Fibroblast of skin of left biceps (primary cell): ENCODE measurements at places on chromosomes 11 and 22.

DNA sequence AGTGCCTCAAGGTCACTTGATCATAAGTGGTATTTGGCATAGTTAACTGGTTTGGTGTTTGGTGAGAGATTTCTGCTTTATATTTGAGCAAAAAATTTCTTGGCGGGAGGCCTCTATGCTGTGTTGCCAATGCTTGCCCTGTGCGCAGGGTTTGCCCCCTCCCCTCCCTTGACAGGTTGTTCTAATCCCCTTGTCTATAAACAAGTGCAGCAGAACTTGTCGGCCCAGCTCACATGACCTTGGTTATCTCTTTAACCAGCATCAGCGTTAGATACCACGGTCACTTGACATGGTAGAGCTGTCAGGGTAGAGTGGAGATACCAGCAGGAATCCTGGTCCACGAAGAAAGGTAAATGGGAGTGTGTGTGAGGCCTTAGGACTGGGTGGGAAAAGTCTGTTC lies 35.6 kb downstream of the MARK2 start:
- no peak for DNase-seq

GRCh38 chr11:10366568-10367331 lies 61.9 kb downstream of the ADM start:
- peak; percentile 80 for DNase-seq

GRCh38 chr11:70270877-70271648 lies 573 bp downstream of the PPFIA1 start:
- no peak for DNase-seq

DNA sequence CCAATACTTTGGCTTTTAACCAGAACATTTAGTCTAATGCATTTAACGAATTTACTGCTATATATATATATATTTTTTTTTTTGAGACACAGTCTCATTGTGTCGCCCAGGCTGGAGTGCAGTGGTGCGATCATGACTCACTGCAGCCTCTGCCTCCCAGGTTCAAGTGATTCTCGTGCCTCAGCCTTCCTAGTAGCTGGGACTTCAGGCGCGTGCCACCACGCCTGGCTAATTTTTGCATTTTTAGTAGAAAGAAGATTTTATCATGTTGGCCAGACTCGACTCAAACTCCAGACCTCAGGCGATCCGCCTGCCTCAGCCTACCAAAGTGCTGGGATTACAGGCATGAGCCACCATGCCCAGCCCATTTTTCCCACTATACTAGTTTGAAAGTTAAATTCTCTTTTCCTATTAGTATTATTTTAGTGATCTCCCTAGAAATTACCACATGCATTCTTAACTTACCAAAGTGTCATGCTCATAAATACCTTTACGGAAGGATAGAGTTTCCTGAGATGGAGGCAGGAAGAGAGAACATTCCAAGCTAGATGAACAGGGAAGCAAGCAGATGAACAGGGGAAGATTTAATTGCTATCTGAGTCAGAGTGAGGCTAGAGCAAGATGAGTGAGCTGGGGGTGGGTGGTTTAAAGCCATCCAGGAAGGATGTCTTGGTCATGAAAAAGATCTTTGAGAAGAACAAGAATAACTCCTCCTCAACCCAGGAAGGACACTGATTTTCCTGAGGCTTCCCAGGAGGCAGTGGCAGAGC lies 4.4 kb upstream of the PGAP2 start:
- DNase-seq, result no peak

- DNase-seq, result no peak
These were observed 788.3 kb downstream of the TBC1D22A start for GRCh38 chr22:47550524-47551430.

DNA sequence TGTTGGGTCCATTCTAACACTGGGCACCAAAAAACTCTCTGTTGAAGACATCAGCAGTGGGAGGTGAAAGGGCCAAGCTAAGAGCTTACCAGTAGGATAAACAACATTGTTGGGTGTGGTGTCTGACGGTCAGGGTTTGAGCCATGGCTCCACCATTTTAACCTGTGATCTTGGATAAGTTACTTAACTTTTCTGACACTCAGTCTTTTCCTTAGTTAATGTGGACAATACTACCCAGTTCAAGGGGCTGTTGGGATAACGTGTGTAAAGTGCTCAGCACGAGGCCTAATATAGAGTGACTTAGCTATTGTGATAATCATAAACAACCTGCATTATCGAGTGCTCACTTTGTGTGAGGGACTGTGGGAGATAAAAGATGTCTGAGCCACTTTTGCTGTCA lies 6.1 kb downstream of the UCP3 start:
- no peak for DNase-seq

DNA sequence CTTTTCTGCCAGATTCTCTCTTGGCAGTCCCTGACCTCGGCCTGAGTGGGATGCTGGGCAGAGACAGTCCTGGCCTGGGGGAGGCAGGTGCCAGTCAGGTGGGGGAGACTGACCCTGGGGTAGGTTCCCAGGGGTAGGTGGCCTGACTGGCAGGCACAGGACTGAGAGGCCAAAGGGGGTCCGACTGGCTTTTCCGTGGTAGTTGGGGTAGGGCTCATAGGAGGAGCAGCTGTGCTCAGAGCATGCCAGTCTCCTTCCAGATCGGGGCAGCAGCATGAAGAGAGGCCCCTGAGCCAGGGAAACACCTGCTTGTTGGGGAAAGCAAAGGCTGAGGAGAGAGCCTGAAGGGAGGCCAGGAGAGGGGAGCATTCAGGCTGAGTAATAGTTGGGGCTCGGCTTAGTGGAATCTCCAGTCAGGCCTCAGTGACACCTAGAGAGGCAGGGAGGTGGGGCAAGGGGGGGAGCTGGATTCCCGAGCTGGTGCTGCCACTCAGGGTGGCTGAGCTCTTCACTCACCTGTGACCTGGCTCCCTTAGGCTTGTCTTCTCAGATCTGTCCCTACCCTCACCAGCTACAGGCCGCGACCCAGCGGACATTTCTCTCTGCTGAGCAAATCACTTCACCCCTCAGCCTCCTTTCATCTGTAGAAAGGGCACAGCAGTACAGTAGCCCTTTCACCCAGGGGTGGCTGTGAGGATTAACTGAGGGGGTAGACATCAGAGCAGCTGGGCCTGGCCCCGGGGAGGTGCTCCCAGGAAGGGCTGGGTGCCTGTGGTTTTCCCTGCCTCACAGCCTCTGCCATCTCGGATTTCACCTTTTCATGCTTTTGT lies 26.2 kb downstream of the MCM5 start:
- no peak for DNase-seq

DNA sequence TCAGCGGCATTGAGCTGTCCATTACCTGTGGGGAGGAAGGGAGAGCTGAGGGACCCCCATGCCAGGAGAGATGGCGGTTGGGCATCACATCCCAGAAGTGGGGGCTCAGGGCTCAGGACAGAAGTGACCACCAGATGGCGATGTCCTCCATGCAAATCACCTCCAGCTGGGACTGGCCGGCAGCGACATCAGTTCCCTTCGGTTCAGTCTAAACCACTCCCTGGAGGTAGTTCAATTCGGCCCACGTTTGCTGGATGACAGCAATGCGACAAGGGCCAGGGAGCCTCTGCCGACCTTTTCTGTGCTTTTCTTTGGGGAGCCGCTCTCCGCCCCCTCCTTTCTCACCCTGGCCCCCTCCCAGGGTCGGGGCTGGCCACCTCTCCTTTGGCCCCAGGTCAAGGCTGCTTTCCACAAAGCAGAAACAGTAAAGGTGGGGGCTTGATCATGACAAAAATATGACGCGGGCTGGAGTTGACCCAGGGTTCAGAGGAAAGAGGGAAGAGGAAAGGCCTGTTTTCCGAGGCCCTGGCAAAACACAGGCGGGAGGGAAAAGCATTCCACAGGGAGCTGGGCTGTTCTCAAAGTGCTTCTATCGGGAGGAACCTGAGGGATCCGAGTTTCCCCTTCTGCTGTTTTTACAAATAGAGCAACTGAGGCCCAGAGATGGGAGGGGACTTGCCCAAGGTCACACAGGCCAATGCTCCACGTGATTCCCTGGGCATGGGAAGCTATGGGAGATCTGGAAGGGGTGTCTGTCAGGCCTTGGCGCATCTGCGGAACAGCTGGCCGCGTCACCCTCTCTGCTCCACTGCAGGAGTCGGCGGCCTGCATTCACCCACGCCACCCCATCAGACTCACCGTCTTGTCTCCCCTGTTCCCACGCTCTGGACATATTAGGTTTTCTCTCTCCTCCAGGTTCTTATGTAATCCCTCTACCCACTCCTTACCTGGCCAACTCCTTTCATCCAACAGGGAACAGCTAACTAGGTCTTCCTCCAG lies 54.7 kb downstream of the FBXO7 start:
- peak; percentile 49 for DNase-seq

GRCh38 chr11:27395556-27396258 lies 32.7 kb upstream of the CCDC34 start:
- no peak for DNase-seq

GRCh38 chr11:72724851-72725723 lies 27.1 kb downstream of the ARAP1 start:
- peak; percentile 58 for DNase-seq

- DNase-seq, result no peak
These were observed 82.1 kb downstream of the OTOG start for GRCh38 chr11:17629113-17629512.

DNA sequence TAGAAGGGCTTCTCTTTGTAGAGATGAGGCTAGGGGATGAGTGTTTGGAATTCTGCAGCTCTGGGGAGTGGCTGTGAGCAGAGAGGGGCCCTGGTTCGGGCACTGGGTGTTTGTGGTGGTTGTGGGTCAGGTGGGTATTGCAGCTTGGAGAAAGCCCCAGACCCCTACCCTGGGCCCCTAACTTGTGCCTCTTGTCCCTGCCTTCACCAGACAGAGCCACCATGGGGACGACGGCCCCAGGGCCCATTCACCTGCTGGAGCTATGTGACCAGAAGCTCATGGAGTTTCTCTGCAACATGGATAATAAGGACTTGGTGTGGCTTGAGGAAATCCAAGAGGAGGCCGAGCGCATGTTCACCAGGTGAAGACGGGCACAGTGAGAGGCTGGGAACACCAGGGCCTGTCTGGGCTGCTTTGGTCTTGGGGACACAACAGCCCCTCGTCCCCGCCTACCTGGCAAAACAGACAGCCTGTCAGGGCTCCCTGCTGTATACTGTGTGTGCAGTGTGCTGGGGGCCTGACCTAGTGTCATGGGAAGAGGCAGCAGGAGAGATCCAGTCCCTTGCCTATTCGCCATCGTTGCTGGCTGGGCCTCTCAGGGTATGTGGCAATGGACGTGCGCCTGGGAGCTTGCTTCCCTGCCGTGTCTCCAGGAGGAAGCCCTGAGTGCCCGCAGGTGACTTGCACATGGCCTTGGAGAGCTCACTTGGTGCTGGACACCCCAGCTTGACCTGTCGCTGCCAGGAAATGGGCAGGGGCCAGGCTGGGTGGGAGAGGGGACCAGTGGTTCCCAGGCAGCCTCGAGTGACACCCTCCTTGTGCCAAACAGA lies 4.3 kb downstream of the INCENP start:
- DNase-seq, result no peak

- no peak for DNase-seq
These were observed 16.6 kb downstream of the MED15 start for GRCh38 chr22:20524004-20524481.

DNA sequence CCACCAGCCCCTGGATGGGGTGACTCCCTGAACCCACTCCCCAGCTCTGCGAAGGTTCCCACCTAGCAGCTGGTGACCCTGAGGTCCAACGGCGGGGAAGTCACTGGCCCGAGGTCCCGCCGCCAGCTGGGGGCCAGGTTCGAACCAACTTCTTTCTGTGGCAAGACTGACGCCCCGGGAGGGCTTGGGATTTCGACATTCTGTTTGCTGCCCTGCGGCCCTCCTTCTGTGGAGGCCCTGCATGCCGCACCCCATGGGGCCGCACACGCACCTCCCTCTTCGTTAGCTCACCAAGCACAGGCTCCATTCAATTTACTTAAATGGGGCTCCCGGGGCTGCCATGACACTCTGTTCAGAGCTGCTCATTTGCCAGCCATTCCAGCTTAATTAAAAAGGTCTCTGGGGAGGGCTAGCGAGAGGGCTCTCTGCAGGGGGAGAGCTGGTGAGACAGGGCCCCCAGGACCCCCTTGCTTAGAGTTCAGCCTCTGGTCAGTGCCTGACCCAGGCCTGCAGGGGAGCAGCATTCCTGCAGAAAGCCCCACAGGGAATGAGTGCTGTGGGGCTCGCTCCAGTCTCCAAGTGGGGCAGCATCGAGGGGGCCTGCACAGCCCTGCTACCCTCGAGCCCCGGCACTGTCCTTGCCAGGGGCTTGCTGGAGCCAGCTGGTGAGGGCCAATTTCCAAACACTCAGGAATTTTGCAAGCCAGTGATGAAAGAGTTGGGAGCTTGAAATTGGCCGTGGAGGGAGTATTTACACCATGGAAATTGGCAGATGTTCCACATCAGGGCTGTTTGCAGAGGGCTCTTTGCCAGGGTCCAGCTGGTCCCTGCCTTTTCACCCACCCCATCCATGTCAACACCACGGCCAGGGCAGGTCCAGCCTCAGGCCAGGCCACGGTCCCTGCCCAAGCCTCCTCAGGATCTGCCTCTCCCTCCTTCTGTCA lies 80.8 kb downstream of the CACNA1I start:
- no peak for DNase-seq

GRCh38 chr11:96279018-96279895 lies 63.7 kb downstream of the MAML2 start:
- DNase-seq, result no peak

DNA sequence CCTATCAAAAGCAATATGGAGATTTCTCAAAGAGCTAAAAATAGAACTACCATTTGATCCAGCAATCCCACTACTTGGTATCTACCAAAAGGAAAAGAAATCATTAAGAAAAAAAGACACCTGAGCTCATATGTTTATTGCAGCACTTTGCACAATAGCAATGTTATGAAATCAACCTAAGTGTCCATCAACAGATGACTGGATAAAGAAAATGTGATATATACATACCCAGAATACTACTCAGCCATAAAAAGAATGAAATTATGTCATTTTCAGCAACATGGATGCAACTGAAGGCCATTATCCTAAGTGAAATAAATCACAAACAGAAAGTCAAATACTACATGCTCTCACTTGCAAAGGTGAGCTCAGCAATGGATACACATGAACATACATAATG lies 1565.5 kb upstream of the RAG2 start:
- no peak for DNase-seq

DNA sequence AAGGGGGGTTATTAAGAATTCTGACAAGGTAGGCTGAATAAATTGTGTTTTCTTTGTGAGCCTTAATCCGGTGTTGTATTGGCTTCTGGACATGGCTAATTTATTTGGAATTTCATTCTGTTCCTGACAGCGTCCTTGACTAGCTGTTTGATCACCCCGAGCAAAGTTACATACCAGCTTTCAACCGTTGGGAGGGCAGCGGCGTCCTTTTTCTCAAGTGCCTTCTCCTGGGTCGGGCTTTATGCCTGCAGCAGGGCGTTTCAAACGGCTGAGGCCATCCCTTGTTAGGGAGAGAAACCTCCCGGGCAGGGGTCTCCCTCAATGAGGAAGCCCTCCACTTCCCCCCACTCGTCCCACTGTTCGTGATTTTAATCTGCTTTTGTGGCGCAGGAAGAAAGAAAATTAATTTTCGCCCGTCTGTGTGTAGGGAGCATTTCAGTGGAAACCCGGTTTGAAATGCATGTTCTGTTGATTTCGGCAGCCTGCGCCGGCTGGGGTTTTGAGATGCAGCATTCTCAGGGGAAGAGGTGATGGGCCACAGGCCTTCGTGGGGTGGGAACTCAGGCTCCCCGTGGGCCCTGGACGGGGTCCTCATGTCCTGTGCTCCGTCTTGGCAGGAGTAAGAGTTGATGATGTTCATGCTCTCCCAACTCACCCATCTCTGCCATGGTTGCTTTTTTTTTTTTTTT lies 2.9 kb upstream of the SMIM38 start:
- DNase-seq, result no peak
